ENCODE measurements at places on chromosomes 2 and 18. TPM values are rescaled to one million over a fixed set of nuclear protein-coding genes. Genes with fewer than 3 reads are reported as not detected.

Gene GPR45
- total RNA-seq = not detected

Gene TUBA3E
- total RNA-seq = not detected

Gene CAVIN2
- not detected for total RNA-seq

Gene CAMKMT
- 19.6 TPM for total RNA-seq

Gene DUSP19
- 6.0 TPM for total RNA-seq

Gene SERPINB12
- total RNA-seq = not detected

Gene CHRNG
- total RNA-seq = not detected

Gene SCN7A
- total RNA-seq = not detected

Gene LRATD1
- not detected for total RNA-seq

Gene SERPINB13
- total RNA-seq = not detected

Gene THUMPD2
- 13.6 TPM for total RNA-seq

Gene TFCP2L1
- total RNA-seq = 0.12 TPM

Gene GPR35
- total RNA-seq = 2.6 TPM

Gene IL36B
- total RNA-seq = not detected

Gene COQ10B
- total RNA-seq = 17.8 TPM

Gene FBXO48
- total RNA-seq = 1.1 TPM

Gene RNF149
- total RNA-seq = 25.0 TPM

Gene TPO
- total RNA-seq = not detected

Gene CYP27C1
- total RNA-seq = not detected

Gene CRYBA2
- not detected for total RNA-seq

Gene RAB10
- total RNA-seq = 84.2 TPM

Gene SPEG
- total RNA-seq = 1.4 TPM

Gene OXER1
- total RNA-seq = 0.14 TPM

Gene SOS1
- total RNA-seq = 16.8 TPM

Gene SERPINB3
- total RNA-seq = not detected

Gene SLC40A1
- 4.1 TPM for total RNA-seq

Gene TMEM127
- total RNA-seq = 12.9 TPM

Gene GALNT5
- total RNA-seq = not detected

Gene TSN
- 49.8 TPM for total RNA-seq

Gene L3MBTL4
- 0.05 TPM for total RNA-seq

Gene NCKAP5
- not detected for total RNA-seq

Gene CTNNA2
- total RNA-seq = not detected

Gene AGFG1
- 153 TPM for total RNA-seq

Gene CDH19
- not detected for total RNA-seq

Gene DLX2
- total RNA-seq = not detected

Gene UGT1A5
- total RNA-seq = not detected

Gene MATN3
- total RNA-seq = not detected

Gene STRN
- 22.2 TPM for total RNA-seq

Gene THSD7B
- total RNA-seq = not detected

Gene ADD2
- total RNA-seq = 46.2 TPM

Gene CIB4
- not detected for total RNA-seq

Gene FBXO36
- 1.9 TPM for total RNA-seq

Gene GALNT13
- not detected for total RNA-seq

Gene RGPD4
- 0.19 TPM for total RNA-seq

Data from activated naive CD4-positive, alpha-beta T cell treated with anti-CD3 and anti-CD28 coated beads for 36 hours (primary cell).